ENCODE measurements at places on chromosomes 1 and 21.

- no peak for DNase-seq
Observed at GRCh38 chr1:47703981-47704596, 266.2 kb downstream of the FOXD2 start.

DNA sequence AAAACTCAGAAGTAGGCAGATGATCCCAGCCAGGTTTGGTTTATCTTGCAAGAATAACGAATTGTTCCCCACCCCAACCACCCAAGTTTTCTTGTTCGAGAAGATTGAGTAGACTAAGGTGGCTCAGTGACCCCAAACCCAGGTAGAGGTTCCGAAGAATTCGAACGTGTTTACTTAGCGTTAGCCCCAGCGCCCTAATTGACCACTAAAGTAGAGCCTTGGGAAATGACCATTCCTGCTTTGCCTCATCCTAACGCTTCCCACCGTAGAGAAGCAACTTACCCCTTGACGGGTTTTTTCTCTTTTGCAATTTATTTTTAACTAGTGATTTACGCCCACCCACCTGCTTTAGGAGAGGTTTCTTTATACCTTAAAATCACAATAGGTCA lies 870 bp downstream of the FBXO28 start:
- no peak for DNase-seq

DNA sequence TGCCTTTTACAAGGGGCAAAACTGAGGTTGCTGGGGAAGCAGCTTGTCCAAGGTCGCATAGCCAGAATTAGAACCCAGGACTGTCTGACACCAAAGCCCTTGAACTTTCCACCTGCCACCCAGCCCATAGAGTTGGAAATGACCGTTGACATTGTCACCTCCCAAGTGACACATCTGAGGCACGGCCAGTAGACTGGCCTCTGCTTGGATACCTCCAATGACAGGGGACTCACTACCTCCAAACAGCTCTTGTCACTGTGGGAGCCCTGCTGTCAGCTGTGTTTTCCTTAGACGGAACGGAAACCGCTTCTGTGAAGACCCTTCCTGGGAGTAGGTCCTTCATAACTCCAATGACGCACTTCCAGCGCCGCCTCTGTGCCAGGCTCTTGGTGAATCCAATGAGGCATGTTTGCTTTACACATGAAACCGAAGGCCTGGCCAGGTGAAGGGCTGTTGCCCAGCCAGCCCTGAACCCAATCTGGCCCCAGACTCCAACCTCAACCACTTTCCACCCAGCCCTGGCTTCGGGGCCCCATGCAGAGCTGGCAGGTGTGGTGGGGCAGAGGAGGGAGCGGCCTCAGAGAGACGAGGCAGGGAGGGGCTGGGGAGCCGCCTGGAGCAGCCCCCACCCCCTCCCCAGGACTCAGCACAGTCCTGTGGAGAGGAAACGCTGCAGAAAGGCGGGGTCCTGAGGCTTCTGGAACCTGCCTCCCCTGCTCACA lies 109.2 kb upstream of the IFFO2 start:
- no peak for DNase-seq

DNA sequence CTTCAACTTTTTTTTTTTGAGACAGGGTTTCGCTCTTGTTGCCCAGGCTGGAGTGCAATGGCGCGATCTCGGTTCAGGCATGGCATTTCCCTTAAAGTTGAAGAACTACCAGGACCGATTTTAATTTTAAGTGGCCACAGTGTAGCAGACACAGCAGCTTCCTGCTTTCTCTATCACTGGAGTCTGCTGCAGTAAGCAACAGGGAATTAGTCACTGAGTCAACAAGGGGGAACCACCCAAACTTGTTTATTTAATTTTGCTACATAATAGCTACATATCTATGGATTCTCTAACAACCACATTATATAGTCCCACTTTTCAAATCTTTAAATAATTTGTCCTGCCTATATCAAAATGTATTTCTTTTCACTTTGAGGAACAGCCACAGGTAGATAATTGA lies 12.5 kb upstream of the TNNI3K start:
- DNase-seq, result no peak

All from ascending aorta (tissue), 2 donors.